ENCODE measurements at places on chromosomes 4 and X.

DNA sequence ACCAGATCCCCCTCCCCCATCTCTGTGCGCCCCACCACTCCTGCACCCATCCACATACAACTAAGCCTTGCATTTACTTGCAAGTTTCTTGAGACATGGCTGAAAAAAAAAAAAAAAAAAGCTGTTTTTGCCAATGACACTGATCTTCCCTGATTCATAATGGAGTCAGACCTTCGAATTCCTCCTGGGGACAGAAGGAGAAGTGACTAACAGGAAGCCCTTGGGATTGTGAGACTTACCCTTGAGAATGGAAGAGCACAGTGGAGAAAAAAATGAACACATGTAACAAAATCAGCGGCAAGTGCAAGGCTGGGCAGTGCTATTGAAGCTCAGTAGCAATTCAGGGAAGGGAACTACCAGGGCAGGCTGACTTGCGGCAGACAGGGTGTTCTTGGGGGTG lies 288.4 kb downstream of the BCOR start:
- no peak for DNase-seq

GRCh38 chr4:94531991-94532789 lies 80.4 kb downstream of the PDLIM5 start:
- DNase-seq: no peak

DNA sequence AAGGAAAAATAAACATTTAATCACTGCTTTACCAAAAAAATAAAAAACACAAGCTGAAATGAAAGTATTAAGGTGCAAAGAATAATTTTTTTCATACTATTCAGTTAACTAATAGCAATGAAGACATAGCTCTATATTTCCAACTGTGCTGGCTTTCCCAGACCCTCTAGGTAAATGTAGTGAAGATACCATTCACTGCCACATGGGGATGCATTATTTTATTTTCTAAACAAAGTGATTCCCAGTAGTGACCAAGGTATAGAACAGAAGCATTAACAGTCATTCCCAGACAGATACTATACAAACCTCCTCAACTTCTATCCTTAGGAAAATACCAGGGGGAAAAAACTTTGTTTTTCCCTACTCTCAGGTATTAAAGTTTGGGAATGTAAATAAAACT lies 39.4 kb downstream of the ANTXR2 start:
- no peak for DNase-seq

DNA sequence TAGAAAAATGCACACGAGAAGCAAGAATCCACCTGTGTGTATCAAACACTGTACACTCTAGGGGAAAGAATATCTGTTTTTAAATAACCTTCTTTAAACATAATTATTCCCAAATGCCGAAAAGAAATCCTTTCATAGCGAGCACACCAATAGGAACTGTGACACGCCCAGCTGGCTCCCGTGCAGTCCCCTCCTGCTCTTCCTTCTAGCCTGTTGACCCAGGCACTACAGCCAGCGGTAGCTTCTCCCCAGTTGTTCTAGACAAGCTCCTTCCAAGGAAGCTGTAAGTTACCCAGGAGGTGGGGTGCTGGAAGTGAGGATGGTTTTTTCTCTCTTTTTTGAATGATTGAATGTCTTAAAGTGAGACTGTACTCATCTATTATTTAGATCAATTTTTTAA lies 19.5 kb upstream of the NOCT start:
- no peak for DNase-seq

GRCh38 chr4:158915683-158916241 lies 146.9 kb downstream of the FNIP2 start:
- no peak for DNase-seq

DNA sequence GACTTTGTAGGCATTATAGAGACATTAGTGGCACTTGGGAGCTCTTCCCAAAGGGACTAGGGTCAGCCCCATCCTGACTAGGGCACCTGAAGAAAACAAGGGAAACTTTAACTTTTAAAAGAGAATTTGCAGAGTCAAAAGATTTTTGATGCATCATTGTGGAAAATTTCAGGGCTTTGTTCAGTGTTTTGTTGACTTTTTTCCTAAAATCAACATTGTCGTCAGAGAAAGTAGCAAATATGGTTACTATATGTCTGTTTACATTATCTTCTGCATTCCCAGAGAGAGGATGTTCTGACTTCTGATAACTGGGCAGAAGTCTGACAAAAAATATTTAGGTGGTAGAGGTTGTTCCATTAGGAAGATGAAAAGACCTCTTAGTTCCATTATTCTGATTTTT lies 51.9 kb downstream of the LUZP4 start:
- DNase-seq: no peak

GRCh38 chr4:139913995-139914598 lies 239.9 kb downstream of the MAML3 start:
- DNase-seq: no peak

GRCh38 chr4:152705903-152706302 lies 26.1 kb upstream of the TMEM154 start:
- no peak for DNase-seq

- no peak for DNase-seq
Measured at GRCh38 chr4:25109511-25109910, 50.7 kb downstream of the SEPSECS start.

DNA sequence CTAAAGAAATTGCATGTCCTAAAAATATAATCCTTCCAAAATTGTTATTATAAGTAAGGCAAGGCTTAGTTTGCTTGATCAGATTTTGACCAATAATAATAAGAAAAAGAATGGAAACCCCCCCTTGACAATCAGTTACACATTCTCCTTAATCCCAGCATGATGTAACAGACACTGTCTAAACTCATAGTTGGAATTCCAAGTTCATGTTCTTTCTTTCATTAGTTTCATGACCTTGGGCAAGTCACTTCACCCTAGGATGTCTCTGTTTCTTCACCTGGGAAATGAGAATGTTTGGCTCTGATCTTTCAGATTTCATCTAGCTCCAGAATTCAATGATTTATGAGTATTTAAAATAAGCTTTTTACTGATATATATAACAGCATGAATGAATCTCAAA lies 64.8 kb downstream of the MAML3 start:
- no peak for DNase-seq

DNA sequence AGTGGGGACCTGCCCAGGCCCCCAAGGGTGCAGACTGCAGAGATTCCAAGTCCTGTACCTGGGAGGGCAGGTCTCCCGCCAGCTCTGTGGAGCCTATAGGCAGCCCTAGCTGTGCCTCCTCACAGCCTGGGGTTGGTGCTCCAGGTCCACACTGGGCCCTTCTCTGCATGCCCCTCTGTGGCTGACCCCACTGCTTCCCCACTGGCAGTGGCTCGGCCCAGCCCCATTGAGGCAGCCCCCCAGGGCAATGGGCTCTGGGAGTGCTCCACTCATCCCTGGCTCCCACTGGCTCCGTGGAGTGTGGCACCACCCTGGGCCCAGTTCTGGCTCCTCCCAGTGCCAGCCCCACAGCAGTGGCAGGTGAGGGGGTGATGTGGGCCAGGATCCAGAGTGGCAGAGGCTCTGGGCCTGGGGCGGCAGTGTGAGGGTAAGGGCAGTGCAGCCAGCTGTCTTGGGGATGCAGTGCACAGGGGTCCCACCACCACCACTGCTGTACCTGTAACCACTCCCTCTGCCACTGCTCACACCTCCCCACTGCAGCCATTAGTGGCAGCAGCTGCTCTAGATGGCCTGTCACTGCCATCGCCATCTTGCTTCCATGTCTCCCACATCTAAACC lies 312.2 kb downstream of the GPM6A start:
- DNase-seq: no peak
